ENCODE measurements at places on chromosomes 2 and 18.

DNA sequence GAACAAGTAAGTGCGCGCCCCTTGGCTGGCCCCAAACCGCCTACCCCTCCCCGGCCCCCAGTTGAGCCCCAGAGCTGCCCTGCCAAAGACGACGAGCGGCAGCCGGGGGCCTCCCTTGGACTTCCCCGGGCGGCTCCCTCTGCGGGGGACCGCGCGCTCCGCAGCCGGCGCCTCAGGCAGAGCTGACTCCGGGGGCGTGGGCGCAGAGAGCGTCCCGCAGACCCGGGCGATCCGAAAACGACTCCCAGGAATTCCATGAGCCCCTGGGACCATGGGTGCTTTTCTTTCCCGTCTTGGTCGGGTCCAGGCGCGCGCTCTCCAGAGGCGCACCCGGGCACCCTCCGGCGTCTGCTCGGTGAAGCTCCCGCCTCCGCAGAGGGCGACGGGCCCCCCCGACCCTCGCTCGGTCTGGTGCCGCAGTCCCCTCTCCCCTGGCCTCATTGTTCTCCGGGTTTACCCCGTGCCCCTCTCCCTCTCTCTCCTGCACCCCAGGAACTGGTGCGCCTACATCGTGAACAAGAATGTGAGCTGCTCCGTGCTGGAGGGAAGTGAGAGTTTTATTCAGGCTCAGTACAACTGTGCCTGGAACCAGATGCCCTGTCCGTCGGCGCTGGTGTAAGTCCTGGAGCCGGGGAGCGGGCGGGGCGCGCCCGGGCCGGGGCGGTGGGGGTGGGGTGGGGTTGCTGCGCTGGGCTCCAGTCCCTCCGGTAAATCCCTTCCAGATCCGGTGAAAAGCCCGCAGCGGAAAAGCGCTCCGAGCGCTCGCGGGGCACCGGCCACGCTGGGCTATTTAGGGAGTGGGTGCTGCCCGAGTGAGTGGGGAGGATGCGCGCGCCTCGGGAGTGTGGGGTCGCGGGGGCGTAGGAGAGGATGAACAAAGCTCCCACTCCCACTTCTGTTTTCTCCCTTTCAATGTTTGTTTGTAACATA, 776 bp downstream of the EMILIN2 start:
- peak; percentile 58 for DNase-seq

DNA sequence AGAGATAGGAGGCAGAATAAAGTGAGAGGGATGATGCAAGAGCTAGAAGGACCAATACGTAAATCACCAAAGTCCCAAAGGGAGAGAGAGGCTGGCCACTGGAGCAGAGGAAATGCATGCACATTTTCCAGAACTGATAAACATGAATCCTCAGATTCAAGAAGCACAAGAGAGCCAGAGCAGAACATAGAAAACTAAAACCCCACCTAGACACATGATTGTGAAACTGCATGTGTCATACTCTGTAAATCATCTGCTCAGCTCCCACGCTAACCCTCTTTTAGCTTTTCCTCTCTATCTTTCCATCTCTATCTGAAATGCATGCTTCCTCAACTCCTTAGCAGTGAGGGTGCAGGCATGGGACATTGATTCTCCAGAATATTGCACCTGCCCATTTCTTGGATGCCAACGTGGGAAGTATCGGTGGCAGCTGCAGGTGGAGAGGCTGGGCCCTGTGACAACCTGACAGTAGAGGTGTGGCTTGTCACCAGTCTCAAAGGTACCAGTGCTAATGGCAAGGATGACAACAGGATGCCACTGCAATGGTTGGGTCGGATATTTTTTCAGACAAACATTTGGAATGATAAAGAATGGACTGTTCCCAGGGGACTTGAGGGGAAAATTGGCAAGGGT, 89.3 kb upstream of the OTOS start:
- no peak for DNase-seq

DNA sequence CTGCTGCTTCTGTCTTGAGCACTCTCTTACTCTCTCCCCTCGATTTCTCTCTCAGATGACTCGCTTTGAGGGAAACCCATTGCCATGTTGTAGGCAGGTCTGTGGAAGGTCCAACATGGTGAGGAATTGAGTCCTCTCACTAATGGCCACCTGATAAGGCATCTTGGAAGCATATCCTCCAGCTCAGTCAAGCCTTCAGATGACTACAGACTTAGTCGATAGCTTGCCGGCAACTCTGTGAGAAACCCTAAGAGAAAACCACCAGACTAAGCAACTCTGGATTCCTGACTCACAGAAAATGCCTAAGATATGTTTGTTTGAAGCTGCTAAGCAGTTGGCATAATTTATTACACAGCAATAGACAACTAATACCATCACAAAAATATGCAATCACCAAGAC, 51.2 kb downstream of the WDR75 start:
- DNase-seq, result no peak

- no peak for DNase-seq
Observed at GRCh38 chr2:196475611-196476010, 163.9 kb upstream of the CCDC150 start.

GRCh38 chr2:189502714-189503113, 61.4 kb downstream of the WDR75 start:
- no peak for DNase-seq

GRCh38 chr2:238739668-238740067, 108.2 kb upstream of the TWIST2 start:
- DNase-seq, result peak; percentile 7

- DNase-seq, result no peak
Observed at GRCh38 chr2:238148981-238149380, 9.8 kb upstream of the ERFE start.

- no peak for DNase-seq
Observed at GRCh38 chr2:108575132-108575966, 41.1 kb downstream of the LIMS1 start.

DNA sequence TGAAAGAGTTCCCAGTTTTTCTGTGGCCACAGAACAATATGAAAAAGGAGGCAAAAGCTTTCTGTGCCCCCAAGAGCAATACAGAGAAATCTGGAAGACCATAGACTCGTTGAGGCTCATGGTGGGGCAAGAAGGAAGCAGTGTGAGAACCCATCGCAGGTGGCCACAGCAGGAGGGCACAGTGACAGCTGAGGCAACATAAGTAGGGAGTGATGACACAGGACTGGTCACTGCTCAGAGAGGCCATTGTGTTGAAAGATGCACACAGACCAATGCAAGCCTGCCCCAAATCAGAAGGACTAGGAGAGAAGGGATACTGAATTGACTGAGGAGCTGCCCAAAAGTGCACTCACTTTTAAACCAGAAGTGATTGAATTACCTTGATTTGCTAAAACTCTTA, 483.6 kb downstream of the EPHA4 start:
- DNase-seq, result no peak

DNA sequence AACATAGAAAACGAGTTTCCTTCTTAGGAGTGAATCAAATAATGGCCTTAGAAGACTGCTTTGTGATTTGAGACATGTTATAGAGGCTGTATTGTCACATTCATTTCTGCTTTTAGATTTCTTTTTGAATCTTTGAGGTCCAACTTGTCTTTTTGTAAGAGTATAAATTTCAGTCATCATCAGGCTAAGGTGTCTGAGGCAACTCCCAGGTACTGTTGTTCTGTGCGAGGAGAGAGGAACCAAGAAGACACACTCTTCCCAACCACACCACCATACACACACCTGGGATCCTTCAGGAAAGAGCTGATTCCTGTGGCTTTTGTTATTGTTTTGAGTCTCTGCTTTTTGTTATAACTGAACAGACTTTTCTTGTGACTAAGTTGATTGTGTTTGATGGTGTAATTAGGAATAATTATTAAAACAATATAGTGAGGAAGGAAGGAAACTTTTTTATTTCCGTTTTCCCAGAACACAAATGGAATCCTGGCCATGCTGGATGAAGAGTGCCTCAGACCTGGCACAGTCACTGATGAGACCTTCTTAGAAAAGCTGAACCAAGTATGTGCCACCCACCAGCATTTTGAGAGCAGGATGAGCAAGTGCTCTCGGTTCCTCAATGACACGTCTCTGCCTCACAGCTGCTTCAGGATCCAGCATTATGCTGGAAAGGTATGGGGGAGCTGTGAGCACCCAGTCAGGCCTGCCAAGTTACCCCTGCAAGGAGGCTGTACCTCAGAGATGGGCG, 140.4 kb downstream of the MYO1B start:
- no peak for DNase-seq

DNA sequence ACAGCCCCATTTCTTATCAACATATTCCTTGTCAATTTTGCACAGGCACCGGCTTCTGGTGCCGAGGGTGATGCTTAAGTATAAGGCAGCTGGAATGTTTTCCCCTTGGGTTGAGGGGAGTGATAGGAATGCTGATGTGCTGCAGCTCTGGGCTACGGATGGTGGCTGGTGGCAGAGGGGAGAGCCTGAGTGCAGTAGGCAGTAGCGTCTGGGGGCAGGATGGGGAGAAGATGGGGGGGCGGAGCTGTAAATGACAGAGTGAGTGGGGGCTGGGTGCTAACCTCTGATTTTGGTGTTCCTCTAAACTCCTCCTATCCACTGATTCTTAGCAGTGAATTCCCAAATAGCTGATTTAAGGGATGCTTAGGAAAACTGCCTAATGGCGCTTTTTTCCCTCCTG, 20.7 kb downstream of the TMEM178A start:
- DNase-seq, result no peak

DNA sequence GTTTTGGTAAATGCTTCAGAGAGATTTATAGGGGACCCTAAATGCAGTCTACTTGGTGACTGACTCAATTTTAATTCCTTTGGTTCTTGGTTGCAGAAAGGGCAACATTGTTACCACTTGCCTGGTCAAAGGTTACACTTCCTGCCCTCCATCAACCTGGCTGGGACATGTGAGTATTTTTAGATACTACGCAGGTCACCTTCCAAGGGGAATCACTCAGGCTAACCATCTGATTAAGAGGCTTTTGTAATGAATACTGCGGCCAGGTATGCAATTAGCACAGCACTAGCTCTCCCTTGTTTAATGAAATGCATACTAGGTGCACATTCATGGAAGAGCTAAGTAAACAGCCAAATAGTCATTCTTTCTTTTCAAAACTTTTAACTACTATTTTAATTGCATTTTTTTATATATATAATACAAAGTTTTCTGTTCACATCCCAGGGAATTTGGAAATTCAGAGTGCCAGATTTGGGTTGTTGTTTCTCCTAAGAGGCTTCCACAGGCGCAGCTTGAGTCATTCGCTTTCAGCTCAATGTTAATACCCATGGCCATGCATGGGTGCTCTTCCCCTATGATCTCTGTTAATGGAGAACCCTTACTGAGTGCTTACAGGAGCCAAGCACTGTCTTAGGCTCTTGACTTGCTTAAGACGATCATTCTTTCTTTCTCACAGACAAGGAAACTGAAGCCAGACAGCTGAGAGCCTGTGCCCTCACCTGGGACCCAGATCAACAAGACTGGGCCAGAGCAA, 152.2 kb downstream of the MTX2 start:
- no peak for DNase-seq

DNA sequence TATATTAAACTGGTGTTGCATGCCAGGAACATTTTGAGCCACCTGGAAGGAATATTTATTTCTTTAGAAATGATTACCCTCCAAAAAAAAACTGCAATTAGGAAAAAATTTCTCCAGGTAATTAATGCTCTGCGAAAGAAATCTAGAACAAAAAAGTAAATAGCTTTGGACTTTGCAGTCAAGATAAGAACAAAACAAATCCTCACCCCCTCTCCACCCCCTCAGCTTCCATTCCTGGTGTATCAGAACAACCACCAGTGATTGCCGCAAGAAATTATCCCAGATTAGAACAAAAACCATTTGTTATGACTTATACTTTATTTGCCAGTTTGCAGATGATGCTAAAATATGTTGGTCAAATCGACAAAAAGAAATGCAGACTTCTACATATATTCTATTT, 17.0 kb upstream of the TCF7L1 start:
- DNase-seq, result no peak

DNA sequence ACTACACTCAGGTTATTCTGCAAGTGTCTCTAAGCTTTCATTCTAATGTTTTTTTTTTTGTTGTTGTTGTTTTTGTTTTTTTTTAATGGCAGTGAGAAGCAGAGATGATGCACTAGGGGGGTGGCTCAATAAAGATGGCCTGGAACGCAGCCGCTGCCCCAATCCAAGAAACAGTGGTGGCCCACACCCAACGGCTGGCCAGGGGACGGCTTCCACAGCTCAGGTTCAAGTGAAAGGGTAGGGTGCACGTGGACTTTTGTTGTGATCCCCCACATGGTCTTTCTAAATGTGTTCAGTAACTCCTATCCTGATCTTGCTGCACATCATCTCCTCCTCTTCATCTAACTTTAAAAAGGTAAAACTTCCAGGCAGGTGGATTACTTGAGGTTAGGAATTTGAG, 190.1 kb downstream of the NDUFA10 start:
- DNase-seq, result no peak

DNA sequence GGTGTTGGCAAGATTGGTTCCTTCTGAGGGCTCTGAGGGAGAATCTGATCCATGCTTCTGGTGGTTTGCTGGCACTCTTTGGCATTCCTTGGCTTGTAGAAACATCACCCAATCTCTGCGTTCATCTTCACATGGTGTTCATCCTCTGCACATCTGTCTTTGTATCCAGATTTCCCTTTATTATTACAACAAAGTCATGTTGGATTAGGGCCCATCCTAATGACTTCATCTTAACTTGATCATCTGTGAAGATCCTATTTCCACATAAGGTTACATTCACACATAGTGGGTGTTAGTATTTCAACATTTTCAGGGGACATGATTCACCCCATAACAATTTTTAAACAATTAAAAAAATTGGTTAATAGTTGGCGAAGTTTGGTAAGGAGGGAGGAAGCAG, 177.4 kb upstream of the CWC22 start:
- DNase-seq, result no peak

- no peak for DNase-seq
Observed at GRCh38 chr2:195903956-195904355, 164.7 kb downstream of the DNAH7 start.

GRCh38 chr18:62769216-62769615, 53.9 kb downstream of the PHLPP1 start:
- no peak for DNase-seq

DNA sequence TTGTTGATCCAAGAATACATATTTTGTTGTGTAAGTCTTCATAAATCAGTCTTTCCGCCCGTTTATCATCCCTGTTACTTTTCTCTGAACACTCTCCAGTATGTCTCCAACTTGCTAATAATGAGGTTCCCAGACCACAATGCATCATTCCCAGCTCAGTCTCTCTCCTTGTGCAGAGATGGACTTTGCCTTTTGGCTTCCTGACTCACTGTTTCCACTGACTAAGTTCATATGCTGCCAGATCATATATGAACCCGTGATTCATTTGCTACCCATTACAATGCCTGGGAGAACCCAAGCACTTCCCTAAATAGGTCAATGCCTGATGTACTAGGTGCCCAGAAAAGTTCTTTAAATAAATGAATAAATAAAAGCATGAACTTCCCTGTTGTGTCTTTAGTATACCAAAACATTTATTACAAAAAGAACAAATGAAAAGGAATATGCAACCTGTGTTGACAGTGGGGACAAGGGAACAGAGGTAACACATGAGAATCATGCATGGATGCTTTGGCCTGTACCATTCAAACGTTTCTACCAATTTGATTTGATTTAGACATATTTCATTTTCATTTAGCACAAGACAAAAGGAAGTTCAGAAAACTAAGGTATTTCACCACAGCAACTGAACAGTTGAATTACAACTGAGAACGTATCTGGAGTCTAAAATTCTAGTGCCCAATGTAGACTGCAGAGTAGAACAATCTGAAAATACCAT, 215.4 kb upstream of the HNRNPA3 start:
- DNase-seq, result peak; percentile 52

- DNase-seq, result peak; percentile 76
Observed at GRCh38 chr2:24123195-24123921, at the start of the genes FAM228B and PFN4. Gene FAM228B (plus strand): TSS chr2:24123469. CDS start chr2:24124362, 893 bp downstream. Gene PFN4 (minus strand): TSS chr2:24123334. CDS start chr2:24122535, 799 bp downstream.

- no peak for DNase-seq
Observed at GRCh38 chr18:26652501-26652900, 104.1 kb upstream of the KCTD1 start.
